NCI-H1930 (cell line): ENCODE measurements at places on chromosomes 1 and 21.

GRCh38 chr1:150619576-150620509 is 9.6 kb downstream of the ENSA start:
- no peak for DNase-seq

DNA sequence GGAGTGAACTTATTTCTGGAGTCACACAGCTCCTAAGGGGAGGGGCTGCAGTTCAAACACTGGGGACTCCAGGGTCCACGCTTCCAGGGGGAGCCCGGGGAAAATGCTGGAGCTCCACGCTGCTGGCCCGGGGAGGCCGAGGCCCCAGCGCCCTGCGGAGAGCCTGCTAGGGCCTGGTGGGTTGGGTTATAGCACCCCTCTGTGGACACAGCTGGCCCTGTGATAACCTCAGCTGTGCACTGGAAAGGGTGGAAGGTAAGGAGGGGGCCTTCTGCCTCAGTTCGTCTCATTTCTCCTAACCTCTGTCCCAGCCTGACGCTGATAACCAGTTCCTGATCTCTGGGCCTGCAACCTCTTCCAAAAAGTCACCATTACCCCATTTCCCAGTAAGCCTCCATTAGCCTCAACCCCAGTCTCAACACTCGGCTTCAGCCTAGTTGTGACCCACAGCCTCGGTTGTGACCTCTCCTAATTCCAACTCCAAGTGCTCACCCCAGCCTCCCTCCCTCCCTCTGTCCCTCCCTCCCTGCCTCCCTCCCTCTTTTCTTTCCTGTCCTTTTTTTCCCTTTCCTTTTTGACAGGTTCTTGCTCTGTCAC is 7.1 kb downstream of the NBL1 start:
- no peak for DNase-seq

GRCh38 chr1:6080469-6080868 is 34.8 kb downstream of the KCNAB2 start:
- DNase-seq = no peak

GRCh38 chr1:14543191-14543840 is 55.2 kb upstream of the KAZN start:
- DNase-seq = no peak

DNA sequence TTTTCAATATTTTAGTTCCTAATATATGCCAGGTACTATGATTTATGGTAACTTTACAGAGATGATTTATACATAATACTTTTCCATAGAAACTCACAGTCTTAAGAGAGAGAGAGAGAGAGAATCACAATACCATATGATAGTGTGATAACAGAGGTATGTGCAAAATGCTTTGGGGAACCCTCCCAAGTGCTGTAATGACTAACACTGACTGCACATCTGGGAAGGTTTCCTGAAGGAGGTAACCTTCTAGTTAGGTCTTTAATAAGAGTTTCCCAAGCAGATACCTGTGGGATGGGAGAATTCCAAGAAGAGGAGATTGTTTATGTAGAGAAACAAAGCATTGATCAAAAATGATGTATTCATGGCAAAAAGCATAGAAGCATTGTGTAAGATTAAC is 34.6 kb upstream of the PIGC start:
- no peak for DNase-seq

DNA sequence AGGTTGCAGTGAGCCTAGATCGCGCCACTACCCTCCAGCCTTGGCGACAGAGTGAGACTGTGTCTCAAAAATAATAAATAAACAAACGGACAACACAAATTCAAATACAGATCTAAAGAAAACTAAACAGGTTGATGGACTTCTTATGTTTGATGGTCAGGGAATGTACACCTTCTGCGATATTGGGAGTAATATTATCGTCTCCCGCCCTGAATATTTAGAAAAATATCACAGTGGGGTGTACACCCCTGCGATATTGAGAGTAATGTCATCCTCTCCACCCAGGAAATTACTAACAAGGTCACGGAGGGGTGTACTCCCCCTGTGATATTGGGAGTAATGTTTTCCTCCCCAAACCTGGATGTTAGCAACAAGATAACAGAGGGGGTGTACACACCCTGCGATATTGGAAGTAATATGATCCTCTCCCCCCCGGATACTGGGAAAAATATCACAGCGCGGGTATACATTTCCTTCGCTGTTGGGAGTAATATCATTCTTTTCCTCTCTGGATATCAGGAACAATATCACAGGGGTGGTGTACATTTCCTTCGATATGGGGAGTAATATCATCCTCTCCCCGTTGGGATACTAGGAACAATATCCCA is 1.4 kb upstream of the CFAP298 start:
- no peak for DNase-seq

GRCh38 chr1:81142099-81142826 is 658.5 kb upstream of the ADGRL2 start:
- no peak for DNase-seq

- no peak for DNase-seq
Measured at GRCh38 chr1:8421721-8422120, 103.8 kb downstream of the SLC45A1 start.

GRCh38 chr21:40770435-40771055 is 76.4 kb downstream of the DSCAM start:
- DNase-seq = no peak

DNA sequence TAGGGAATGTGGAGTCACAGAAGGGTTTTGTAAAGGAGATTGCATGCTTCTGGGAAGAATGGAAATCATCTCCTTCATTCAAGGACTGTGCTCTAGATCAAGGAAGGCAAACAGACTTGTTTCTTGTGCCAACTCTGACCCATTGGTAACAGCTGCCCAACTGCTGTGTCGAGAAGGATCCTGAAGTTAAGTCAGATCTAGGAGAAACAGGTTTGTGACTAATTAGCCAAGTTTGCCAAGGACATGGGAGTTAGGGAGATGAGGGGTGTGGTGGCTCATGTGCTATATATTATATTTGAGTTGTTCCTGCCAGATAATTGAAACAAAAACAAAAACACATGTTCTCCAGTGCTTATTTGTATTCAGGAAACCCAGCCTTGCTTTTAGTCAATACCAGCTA is 251.2 kb upstream of the USP24 start:
- DNase-seq = no peak

DNA sequence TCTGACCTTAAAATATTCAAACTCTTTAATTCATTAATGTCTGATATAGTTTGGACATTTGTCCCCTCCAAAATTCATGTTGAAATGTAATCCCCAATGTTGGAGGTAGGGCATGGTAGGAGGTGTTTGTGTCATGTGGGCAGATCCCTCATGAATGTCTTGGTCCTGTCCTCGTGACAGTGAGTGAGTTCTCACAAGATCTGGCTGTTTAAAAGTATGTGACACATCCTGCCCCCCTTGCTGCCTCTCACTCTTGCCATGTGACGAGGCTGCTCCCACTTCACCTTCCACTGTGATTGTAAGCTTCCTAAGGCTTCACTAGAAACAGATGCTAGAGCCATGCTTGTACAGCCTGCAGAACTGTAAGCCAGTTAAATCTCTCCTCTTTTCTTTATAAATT is 21.3 kb upstream of the FBXO28 start:
- no peak for DNase-seq

DNA sequence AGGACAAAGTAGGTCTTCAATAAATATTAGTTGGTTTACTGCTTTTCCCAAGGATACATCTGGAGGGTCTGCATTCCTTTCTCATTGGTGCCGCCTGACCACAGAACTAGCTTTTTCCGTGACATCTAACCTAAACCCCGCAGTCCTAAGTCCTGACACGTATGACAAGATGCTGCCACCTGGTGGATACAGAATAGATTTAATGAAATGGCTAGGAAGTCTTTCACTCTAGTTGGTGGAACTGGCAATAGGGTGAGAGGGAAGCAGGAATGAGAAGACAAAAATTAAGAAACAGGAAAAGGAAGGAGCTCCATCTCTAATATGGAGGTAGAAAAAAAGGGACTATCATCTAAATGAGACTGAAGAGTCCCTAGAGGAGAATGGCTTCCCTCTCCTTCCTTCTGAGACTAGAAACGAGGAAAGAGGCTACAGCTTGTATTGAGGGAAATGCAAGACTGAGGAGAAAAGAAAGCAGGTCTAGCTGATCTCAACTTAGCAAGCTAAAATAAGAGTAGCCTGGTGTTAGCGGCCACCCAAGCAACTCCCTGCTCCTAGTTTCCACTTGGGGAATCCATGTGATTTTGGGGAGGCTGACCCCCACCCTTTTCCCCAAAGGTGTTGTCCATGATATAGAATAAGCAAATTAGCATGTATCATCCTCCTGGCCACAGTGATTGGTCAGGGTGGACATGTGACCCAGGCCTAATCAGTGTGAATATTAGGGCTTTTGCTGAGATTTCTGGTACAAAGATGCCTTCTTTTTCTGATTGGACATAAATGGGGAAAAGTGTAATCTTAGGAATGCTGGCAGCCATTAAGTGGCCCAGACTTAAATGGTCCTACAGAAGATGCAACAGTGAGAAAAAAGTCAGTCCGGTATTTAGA is 5.9 kb downstream of the RFX5 start:
- peak; percentile 70 for DNase-seq

- no peak for DNase-seq
Measured at GRCh38 chr1:64033667-64034220, 169.7 kb upstream of the UBE2U start.

- no peak for DNase-seq
Measured at GRCh38 chr1:172827301-172827700, 168.4 kb downstream of the FASLG start.

DNA sequence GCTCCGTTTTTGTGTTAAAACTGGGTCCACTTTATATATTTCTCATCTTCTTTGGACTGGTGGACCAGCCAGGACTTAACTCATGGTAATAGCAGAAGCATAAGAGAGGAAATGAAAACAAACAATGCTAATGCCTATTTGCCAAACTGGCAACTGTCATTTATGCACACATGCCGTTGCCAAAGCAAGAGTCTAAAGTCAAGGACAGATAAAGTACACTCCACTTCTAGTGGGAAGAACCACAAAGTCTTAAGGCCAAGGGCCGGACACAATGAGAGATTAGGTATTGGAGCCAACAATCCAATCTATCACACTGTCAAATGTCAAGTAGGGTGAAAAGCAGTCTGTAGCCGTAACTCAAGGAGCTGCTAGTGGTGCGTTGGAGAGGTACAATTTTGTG is 157.7 kb downstream of the LYPLAL1 start:
- DNase-seq = no peak

DNA sequence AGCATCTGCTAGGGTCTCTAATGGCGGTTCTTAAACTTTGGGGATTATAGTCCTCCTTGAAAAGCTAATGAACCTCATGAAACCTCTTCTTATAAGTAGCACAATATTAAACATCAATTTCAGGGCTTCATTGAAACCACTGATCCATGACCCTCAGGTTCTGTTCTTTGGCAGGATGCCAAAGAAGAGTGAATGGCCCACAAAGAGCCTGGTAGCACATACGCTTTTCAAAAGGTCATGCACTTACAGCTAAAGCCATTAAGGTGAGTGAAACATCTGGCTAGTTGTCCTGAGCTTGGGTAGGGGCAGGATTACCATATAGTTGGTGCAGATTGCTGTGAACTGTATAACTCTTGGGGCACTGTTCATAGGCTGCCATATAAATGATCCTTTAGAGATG is 42.3 kb downstream of the MDM4 start:
- DNase-seq = no peak

- no peak for DNase-seq
Measured at GRCh38 chr1:11611638-11612327, 42.4 kb downstream of the FBXO2 start.

DNA sequence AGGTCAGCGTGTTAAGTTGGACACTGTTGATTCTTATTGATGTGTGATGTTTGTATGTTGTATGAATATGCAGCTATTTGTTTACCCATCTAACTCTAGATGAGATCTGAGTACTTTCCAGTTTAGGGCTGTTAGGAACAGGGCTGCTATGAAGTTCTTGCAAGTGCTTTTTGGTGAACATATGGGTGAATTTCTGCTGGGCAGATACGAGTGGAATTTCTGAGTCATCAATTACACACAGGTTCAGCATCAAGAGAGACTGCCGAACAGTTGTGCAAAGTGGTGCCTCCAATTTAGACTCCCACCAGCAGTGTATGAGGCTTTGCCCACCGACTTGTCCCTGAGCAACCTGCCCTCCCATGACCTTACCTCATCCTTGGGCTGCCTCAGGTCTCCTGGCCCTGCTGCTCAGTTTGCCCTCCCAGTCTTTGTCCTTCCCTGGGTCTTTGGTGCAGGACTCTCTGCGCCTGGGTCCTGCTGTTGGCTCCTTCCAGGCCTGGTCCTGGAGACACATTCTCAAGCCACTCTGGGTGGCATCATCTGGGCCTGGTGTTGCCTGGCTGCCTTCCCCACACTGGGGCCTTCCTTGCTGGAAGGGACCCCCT is 343.6 kb downstream of the PTPRU start:
- no peak for DNase-seq

DNA sequence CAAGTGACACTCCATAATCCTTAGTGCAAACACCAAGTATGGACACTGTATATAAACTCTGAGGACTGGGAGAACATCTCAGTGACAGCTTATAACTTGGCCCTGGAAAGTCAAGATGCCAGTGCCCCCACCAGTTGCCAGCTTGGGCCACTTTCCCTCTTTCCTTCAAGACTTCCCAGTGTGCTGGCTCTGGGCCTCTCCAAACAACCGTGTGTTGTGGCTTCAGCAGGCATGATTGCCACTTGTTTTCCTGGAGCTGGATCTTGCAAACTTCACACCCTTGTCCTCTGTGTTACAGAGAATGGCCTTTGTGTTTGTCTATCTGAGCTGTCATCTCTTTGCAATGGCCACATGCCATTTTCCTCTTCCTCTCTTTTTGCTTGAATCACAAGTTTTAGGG is 37.0 kb downstream of the CCDC185 start:
- DNase-seq = no peak

DNA sequence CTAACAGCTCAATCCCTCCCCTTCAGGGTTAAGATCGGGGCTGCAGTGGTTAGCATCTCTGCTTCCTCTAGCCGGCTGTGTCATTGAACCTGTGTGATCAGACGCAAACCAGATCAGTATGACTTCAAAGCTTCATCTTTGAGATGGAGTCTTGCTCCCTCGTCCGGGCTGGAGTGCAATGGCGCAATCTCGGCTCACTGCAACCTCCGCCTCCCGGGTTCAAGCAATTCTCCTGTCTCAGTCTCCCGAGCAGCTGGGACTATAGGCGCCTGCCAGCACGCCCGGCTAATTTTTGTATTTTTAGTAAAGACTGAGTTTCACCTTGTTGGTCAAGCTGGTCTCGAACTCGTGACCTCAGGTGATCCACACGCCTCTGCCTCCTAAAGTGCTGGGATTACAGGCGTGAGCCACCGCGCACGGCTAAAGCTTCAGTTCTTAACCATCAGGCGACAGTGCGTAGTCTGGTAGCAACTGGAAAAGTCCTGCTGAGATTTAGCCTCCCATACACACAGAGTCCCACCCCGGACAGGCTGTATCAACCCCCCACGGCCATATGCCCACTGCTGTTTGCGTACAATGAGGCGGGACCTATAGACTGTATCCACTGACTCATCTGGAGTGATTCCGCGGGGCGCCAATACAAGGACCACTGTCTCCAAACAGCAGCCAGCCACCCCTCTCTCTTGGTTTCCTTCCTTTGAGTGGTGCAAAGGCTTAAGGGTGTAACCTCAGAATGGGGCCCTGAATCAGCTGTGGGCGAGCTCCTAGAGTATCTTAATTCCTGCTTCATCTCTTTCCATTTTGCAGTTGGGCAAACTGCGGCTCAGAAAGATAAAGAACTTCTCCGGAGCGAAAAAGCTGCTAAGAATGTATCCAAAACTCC is 23.3 kb downstream of the CELA3A start:
- DNase-seq = peak; percentile 87

- DNase-seq = no peak
Measured at GRCh38 chr1:54569339-54569738, 21.3 kb downstream of the ACOT11 start.
